ENCODE measurements at places on chromosomes 3 and 15.

DNA sequence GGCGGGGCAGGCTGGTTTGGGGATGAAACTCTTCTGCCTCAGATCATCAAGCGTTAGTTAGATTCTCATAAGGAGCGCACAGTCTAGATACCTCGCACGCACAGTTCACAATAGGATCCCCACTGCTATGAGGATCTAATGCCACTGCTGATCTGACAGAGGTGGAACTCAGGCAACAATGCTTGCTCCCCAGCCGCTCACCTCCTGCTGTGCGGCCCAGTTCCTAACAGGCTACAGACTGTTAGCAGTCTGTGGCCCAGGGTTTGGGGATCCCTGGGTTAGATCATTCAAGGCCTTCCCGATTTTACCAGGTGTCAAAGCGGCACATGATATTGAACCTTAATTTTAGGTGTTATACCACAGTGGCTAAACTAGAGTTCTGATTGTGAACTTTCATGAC lies 232.8 kb downstream of the UBE2E2 start:
- no peak for DNase-seq

DNA sequence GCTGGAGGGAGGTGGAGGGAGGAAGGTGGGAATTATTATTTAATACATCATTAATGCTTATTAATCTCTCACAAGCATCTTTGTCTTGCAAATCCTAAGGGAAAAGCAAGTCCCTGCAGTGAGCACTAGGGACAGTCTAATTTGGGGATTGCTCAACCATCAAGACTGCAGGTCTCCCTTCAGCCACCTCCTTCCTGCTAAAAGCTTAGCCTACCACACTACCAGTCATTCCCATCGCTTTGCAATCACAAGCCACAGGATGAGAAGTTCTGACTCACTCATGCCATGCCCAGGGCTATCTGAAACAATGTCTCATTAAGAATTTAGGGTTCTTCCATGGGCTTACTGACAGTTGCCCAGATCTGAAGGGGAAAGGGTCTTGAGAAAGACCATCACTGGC lies 51.0 kb upstream of the EIF1B start:
- no peak for DNase-seq

GRCh38 chr3:27500035-27500434 lies 15.9 kb upstream of the SLC4A7 start:
- no peak for DNase-seq

DNA sequence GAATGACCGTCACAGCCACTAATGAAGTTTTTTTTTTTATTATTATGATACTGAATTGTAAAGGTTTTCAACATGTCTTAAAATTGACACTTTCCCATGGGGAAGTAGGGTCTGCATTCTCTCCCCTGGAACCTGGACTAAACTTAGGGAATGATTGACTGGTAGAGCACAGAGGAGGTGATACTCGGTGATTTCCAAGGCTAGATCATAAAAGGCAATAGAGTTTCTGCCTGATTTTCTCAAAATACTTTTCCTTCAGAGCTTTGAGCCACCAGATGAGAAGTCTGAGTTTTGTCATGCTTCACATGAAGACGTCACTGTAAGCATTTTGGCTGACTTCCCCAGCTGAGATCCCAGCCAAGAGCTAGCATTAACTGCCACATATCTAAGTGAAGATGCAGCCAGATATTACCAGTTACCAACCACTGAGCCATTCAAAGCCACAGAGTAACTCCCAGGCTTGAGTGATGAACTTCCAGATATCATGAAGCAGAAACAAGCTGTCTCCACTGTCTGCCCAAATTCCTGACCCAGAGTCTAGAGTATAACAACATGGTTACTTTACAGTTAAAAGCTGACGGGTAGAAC lies 105.8 kb downstream of the LSAMP start:
- no peak for DNase-seq

- no peak for DNase-seq
These were observed 121.2 kb upstream of the RASGRP1 start for GRCh38 chr15:38685686-38686339.

- no peak for DNase-seq
These were observed 626 bp downstream of the SEC62 start for GRCh38 chr3:169966951-169967915.

DNA sequence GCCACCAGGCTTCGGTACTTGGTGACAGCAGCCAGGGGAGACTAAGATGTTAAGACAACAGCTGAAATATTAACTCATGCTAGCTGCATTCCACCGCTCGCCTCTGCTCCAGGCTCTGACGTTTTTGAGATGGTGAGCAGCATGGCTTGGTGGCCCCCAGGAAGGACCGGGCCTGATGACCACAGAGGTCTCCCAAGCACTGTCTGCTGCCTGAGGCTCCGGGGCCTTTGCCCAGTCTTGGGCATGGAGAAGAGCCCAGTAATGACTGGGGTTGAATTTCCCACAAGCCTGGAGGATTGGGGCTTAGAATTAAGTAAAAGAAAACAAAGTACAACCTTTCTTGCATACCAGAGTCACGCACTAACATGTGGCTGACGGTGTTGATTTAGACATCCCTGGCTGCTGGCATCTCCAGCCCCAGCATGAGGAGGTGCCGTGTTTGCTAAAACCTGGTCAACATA lies 243.6 kb upstream of the LYSMD4 start:
- no peak for DNase-seq

DNA sequence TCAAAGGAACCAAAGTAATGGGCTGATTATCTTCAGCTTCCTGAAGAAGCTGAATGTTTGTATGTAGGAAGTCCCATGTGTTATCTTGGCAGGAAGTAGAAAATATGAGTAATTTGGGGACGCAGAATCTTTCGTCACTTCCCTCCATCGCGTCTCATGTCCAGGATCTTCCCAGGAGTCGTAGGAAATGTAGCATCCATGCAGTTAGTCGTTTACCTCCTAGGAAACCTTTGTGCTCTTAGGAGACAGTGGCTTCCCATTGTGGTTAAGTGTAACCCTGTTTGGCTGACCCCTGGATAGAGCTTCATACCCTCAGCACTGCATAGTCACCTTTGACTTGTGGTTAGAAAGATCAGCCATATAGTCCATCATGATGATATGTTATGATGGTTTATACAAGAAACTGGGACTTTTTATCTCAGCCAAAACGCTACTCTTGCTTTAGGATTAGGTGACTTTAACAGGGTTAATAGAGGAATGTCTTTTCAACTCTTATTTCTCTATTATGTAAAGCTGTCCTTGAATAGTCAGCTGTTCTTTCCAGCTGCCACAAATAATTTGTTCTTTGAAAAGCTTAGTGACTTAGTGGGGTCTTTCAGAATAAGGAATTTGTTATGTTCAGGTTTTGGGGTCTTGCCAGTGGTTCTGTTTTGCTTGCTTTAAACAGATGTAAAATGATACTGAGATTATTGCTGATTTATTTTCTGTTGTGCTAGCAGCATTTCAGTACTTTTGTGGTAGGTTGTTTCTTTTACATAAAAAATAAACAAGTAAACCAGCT lies 92.2 kb downstream of the KLHL25 start:
- no peak for DNase-seq
